Stimulated activated CD4-positive, alpha-beta T cell treated with anti-CD3 and anti-CD28 coated beads, Interleukin-2, amount 100 ng/mL, for 24 hours (primary cell): ENCODE measurements at places on chromosomes 3 and 15.

- no peak for DNase-seq
Measured at GRCh38 chr15:83892498-83892897, 238.6 kb downstream of the ADAMTSL3 start.

- DNase-seq: no peak
Measured at GRCh38 chr3:151275091-151275490, 3.3 kb downstream of the P2RY14 start.

- peak; percentile 50 for DNase-seq
Measured at GRCh38 chr3:50275996-50276761, 2.7 kb upstream of the LSMEM2 start.

DNA sequence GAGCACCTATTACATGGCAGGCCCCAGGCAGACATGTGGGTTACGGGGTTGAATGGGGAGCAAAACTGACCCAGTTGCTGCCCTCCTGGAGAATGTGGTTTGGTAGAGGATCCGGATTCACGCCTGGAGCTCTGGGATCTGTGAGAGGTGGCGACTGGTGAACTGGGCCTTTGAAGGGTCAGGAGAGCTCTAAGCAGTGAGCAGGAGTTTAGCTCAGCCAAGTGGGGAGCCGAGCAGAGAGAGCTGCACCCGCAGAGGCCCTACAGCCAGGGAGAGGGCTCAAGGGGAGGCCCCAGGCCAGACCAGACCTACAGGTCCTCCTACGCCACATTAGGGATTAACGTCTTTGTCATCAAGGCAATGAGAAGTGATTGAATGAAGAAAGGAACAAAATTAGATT, 179.8 kb upstream of the TLE3 start:
- DNase-seq: no peak

GRCh38 chr15:49538520-49538919, 82.1 kb downstream of the FAM227B start:
- DNase-seq: no peak

- peak; percentile 27 for DNase-seq
Measured at GRCh38 chr3:65342084-65342683, 654.4 kb upstream of the ADAMTS9 start.

- DNase-seq: no peak
Measured at GRCh38 chr3:35422836-35423601, 216.3 kb upstream of the ARPP21 start.

- DNase-seq: no peak
Measured at GRCh38 chr3:5134499-5134898, 12.4 kb downstream of the ARL8B start.

- DNase-seq: no peak
Measured at GRCh38 chr15:60945196-60945595, 283.9 kb downstream of the RORA start.

- DNase-seq: no peak
Measured at GRCh38 chr3:11690863-11691766, 47.4 kb upstream of the VGLL4 start.

DNA sequence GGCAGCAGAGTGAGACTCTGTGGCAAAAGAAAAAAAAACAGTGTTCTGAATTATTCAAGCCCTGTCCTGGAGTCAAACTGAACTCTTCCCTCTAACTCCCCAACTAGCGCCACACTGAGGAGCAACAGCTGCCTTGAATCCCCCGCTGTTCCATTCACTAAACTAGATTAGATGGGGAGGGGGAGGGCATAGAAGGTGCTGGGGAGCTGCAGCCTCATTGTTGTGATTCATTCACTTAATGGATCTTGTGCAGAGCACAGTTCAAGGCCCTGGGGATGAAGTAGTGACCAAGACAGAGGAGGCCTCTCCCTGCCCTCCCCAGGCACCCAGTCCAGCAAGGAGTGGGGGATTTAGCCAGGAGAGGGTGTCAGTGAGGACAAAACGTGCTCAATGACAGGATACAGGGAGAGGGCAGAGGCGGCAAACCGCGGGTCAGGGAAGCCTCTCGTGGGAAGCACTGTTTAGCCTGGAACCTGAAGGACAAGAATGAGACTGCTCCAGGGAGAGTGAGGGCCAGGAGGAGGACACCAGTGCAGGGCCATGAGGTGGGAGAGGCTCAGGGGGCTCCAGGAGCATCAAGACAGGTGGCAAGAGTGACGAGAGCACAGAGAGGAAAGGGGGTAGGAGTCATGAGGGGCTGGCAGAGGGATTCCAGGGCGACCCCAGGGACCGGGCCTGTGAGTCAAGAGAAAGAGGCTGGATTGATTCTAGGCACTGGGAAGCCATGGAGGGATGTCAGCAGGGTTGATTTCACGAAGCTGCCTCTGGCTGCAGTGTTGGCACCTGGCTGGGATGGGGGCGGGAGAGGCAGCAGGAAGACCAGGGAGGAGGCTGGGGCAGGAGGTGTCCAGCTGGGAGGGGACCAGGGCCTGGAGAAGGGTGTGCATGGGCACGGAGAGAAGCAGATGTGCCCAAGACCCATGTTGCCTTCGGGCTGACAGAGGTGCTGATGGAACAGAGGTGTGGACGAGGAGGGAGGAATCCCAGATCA, 31.4 kb downstream of the ALS2CL start:
- DNase-seq: no peak

DNA sequence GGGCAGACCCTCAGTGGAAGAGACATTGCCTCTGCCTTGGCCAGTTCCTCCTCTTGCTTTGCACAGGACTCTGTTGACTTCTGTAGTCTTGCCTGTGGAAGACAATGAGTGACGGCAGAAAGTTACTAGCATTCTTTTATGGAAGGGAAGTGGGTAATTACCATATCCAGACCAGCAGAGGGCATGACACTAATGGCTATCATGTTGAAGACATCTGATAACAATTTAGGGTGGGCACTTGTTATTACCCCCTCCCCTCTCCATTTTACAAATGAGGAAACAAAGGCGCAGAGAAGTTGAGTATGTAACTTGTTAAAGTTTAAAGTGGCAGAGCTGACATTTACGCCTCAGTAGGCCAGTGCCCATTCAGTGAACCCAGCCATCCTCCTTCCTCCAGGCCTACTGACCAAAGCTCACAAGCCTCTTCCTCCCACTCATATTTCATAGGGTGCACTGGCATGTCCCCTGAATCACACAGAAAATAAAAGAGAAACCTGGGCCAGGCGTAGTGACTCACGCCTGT, 48.2 kb upstream of the FMN1 start:
- DNase-seq: no peak

DNA sequence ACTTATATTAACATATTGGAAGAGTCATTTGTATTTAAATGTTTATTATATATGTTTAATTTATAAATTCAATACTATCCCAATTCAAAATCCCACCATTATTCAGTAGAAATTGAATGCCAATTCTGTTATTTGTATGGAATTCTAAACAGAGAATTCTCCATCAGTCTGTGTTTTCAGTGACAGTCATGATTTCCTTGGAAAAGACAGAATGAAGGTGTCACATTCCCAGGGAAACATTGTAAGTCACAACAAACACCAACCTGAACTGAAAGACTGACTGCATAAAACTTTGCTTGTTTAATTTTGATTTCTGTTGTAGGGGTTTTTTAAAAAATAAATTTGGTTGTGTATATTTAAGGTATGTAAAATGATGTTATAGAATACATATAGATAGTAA, 769.8 kb upstream of the BCHE start:
- DNase-seq: no peak

- DNase-seq: no peak
Measured at GRCh38 chr3:115239717-115240116, 92.6 kb upstream of the ZBTB20 start.

DNA sequence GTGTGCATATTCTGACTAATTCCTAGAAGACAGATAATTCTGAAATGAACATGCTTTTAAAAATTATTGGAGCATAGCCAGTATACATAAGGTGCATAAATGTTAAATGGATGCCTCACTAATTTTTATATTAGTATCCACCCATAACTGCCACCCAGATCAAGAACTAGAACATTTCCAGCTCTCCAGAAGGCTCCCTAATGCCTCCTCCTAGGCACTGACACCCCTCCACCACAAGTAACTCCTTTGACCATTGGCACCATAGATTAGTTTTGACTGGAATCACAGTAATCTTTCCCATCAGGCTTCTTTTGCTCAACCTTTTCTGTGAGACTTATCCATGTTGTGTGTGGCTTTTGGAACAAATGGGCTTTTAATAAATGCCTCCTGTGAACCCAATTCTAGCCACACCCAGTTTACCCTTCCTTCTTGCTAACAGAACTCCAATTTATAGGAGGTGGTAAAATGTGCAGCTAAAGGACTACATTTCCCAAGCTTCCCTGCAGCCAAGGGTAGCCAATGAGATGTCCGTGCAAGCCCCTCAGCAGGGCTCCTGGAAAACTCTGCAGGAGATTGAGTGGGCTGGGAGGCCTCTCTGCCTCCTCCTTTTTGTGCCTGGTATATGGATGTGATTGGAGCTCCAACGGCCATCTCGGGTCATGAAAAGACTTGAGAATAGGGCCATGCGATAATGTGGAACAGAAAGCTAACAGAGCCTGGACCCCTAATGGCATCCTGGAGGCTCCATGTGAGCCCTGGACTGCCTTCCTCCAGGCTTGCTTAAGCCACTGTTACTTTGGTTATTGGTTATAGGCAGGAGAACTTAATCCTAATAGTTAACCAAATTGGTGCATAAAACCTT, 322.6 kb upstream of the TLE3 start:
- no peak for DNase-seq

DNA sequence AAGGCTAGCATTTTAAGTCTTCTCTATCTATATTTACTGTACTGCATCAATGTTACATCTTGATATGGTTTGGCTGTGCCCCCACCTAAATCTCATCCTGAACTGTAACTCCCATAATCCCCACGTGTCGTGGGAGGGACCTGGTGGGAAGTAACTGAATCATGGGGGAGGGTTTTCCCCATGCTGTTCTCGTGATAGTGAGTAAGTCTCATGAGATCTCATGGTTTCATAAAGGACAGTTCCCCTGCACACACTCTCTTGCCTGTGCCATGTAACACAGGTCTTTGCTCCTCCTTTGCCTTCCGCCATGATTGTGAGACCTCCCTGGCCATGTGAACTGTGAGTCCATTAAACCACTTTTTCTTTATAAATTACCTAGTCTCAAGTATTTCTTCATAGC, 161.5 kb downstream of the TBC1D5 start:
- DNase-seq: no peak

DNA sequence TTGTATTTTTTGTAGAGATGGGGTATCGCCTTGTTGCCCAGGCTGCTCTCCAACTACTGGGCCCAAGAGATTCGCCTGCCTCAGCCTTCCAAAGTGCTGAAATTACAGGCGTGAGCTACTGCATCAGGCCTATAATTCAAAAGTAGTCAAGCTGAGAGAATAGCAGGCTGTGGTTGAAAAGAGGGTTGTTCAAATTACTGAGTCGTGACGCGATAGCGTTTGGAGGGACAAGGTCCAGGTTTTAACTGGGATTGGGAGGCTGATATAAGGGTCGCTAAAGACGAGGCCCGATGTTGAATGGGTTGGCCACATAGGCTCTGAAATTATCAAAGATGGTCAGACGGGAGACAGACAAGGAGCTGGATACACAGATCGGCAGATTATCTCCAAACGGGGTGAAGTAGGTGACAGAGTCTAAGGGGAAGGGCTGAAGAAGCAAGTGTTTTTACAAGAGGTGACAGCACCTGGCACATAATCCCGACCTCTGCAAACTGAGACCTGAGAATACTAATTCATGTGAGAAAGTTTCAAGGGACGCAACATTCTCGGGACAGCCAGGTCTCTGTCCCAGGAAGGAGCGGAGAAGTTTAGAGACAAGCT, 759 bp upstream of the ARID3B start:
- no peak for DNase-seq

- peak; percentile 11 for DNase-seq
Measured at GRCh38 chr15:25245801-25246622, 192.8 kb downstream of the UBE3A start.

DNA sequence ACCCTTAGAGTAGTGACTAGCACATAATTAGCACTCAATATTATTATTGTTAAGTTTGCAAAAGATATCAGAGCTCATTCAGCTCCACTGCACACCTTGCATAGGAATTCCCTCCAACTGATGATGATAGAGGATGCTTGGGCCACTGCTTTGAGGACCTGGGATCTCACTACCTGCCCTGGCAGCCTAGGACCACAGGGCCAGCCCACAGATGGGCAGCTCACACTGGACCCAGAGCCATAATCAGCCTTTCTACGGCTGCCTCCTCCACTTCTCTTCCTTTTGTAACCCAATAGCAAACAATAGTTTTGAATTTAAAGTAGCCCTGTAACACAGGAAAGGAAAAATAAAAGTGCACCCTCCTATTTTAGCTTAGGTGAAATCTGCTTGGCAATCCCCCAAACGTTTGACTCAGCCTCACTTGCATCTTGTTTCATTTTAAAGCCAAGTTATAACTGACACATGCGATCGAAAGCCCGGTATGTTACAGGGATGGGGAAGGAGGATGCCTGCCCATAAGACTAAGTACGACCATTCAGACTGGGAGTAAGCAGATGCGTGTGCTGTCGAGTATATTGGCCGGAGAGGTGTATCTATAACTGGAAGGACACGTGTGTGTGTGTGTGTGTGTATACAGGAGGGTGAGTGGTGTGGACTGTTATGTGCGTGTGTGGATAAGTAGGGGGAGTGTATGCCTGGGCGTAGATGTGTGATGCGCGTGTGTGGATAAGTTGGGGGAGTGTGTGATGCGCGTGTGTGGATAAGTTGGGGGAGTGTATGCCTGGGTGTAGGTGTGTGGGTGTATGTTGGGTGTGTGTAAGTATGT, 65.9 kb downstream of the CPN2 start:
- no peak for DNase-seq

DNA sequence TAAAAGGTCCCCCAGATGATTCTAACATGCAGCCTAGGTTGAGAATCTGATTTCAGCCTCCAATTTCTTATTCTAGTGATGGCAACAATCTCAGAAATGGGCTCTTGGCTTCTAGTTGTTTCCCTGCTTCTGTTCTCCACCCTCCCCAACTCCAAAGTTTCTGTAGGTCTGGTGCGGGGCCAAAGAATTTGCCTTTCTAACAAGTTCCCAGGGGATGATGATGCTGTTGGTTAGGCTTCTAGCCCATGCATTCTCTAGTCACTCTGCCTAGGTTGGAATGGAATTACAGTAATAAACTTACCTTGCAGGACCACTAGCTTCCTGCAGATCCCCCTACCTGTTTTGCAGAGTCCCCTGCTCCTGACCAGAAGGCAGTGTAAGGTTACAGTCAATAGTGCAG, 103.2 kb upstream of the PPP2R3A start:
- no peak for DNase-seq

DNA sequence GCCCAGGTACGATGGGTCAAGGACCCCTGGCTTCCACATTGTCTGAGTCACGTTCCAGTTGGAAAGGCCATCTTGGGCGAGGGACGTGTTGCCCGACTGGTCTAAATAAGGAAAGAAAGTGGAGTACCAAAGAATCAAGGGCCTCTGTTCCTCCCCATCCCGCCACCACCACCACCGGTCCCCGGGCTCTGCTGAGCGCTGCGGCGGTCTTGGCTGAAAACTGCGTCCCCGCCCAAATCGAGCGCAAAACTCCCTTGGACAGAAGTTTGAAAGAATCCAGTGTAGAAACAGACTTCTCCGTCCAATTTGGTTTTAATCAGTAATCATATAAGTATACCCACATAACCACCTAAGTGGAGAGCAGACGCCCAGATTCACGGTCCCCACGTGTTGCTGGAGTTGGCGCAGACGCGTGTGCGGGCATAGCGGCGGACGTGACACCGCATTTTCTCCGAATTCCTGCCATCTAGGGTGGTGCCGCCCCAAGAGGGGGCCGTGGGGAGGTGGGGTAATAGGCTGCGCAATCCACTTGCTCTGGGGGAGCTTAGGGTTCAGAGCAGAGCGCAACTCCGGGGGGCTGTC, 243.8 kb upstream of the TOPAZ1 start:
- no peak for DNase-seq
